ENCODE measurements at places on chromosomes 5 and 9.

- no peak for DNase-seq
These were observed 92.8 kb downstream of the ANKH start for GRCh38 chr5:14778792-14779070.

- peak; percentile 94 for DNase-seq
These were observed at the start of gene TOMM5 for GRCh38 chr9:37592108-37592951. TSS of gene TOMM5 (minus strand) at chr9:37592597. CDS start at chr9:37592532, 65 bp downstream.

GRCh38 chr5:55966284-55966683 lies 28.5 kb downstream of the IL6ST start:
- DNase-seq = no peak

DNA sequence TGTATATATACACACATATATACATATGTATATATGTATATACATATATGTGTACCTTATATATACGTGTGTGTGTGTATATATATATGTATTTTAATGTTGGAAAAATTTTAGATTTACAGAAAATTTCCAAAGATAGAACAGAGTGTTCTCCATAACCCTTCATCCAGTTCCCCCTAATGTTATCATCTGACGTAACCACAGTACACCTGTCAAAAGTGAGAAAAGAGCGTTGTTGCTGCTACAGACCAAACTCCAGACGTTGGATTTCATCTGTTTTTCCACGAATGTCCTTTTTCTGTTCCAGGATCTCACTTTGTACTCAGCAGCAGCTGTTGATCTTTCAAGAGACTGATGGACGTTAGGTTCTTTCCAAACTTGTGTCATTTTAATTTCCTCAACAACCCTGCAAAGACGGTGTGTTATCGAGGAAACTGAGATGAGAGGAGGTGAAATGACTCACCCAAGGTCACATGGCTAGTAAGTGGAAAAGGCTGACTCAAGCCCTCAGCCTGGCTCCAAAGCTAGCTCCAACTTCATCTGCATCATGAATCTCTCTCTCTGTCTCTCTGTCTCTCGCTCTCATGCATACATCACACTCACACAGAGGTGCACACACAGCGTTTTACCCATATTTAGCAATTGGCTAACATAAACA lies 17.0 kb upstream of the NTNG2 start:
- no peak for DNase-seq

GRCh38 chr5:176429972-176430371 lies 13.6 kb upstream of the CLTB start:
- no peak for DNase-seq

GRCh38 chr9:3136686-3137346 lies 292.9 kb upstream of the PUM3 start:
- no peak for DNase-seq

DNA sequence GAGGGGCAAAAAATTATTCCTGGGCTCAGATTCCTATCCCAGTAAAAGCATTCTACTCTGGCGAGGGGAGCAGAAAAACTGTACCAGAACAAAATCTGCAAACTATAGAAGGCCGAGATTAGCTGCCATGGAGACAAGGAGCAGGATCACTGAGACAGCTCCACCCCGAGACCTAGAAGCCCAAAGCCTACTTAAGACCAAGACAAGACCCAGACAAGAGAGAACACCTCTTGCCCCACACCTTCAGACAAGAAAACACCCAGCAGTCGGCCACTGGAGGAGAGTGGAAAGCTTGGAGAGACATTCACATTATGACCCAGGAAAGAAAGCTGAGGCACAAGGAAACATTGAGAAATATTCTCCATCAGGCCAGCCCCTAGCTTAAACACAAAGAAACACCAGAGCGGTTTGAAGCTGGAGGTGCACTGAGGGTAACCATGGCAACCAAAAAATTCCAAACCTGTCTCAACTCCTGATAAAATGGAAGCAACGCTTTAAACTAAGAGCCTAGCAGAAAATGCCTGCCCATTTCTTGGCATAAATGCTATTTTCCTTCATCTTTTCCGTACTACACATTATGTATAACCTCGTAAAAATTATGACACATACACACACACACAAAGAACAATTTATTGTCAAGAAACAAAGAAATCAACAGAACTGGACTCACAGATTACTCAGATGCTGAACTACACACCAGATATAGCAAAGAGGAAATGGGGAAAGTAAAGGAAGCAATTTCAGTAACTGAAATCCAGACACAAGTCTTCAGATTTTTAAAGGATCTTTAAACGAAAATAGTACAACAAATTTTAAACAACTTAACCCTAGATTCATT lies 53.8 kb upstream of the FTMT start:
- no peak for DNase-seq

- DNase-seq = no peak
These were observed 16.4 kb upstream of the DOLPP1 start for GRCh38 chr9:129064499-129064908.

GRCh38 chr5:32426440-32427151 lies 17.9 kb downstream of the ZFR start:
- DNase-seq = no peak

GRCh38 chr5:41738710-41739354 lies 131.4 kb downstream of the OXCT1 start:
- no peak for DNase-seq

DNA sequence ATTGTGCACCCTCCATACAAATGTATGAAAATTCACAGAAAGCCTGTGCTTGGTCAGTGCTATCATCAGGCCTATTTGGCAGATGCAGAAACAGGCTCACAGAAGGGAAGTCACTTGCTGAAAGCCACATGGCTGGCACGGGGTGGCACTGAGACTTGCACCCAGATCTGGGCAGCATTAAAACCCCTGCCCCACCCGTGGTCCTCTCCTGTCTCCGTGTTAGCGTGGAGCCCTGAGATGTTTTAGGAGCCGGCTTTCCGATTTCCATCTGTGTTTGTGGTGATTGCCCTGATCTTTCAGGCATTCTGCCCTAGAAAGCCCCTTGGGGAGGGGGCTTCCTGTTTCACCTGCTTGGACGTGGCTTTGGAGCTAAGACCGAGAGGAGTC lies 102.2 kb upstream of the IER5L start:
- DNase-seq = no peak

- no peak for DNase-seq
These were observed 4.0 kb upstream of the TYRP1 start for GRCh38 chr9:12689233-12689632.

DNA sequence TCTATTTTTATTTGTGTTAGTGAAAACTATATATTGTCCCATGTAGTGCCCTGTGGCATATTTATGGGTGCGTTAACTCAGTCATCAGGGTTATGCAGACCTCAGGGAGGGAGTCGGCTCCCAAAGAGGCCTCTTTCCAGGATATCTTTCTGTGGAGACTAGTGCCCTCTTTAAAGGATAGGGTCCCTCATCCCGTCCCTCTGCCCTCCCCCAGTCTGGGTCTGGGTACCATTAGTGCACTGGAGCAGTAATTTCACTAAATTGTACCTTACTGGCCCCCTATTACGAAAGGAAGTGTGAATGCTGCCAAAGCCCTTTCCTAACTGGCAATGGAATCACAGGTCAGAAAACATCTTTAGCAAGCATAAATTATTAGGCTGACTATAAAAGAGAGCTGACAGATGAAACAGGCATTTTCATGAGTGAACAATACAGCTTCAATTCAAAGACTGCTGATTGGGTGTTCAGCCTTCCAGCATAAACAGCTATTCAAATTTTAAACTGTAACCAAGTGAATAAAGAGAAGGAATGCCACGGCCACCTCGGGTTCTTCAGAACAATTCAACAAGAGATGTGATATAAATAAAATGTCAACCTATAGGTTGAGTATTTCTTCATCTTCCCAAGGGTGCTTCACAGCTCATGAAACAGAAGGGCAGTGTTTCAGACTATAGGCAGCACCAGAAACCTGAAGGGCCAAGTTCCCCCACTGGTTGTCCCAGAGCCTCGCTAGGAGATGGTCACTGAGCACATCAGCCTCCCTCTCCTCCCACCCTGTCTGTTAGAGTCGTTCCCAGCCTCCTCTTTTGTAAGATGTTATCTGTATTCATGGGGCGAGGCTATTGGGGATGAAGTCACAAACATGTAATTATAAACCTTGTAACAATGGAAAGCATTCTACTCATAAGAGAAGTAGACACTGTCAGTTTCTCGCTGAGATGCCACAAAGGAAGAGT lies 318.7 kb downstream of the TMEM161B start:
- no peak for DNase-seq

DNA sequence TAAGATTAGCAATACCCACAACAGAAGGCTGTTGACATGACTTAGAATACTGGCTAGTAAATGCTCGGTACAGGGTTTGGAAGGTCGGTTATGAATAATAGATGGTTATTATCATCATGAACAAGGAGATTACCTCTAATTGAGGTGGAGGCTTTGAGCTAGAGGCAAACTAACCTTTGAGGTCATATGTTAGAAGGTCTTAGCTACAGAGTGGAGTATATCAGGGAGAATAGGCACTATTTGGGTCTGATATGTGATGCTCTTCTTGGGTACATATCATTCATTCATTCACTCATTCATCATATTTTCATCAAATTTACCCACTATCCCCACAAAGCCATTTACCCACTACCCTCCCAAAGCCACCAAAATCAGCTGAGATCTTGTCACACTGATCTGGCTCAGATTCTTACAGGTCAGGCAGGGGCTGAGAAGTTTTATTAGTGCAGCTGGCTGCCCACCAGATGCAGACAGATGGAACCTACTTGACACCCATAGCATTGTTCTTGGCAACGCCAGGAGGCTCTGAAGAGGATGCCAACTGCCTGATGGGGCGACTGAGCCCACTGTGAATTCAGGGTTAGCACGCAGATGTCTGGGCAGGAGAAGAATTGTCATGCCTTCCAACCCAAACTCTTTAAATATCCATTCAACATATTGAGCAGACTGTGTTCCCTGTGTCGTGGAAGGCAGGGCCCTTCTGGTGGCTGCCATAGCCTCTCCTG lies 90.2 kb upstream of the SH3PXD2B start:
- DNase-seq = no peak

GRCh38 chr5:79923431-79923830 lies 67.6 kb downstream of the MTX3 start:
- no peak for DNase-seq

DNA sequence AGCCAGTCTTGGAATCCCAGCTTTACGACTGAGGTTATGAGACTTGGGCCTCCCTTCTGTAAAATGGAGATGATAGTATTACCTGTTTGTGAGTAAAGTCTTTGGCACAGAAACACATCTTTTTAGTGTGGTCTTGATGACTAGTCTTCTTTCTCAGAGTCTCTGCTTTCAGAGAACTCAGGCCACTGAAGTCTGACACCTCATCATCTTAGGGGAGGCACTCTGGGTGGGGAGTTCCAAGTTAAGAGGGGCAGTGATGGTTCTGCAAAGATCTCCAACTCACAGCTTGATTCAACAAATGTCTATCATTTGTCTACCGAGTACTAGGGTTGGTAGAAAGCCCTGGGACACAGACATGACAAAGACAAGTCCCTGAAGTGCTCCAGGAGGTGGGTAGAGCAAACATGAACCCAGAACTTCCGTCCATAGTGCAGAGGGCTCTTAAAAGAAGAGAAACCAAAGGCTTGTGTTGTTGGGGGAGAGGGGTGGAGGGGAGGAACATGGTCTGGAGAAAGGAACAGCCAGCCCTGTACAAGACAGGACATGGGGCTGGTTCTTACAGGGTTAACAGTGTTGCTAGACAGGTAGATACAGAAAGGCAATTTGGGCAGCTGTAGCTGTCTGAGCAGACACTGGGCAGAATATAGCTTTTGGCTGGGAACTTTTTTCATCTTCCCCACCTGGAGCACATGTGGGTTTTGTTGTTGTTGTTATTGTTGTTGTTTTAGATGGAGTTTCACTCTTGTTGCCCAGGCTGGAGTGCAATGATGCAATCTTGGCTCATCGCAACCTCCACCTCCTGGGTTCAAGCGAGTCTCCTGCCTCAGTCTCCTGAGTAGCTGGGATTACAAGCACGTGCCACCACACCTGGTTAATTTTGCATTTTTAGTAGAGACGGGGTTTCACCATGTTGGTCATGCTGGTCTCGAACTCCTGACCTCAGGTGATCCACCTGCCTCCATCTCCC lies 2.6 kb upstream of the CD14 start:
- DNase-seq = no peak
